ENCODE measurements at places on chromosomes 3 and 15. TPM values are rescaled to one million over a fixed set of nuclear protein-coding genes. Genes with fewer than 3 reads are reported as not detected.

DNA sequence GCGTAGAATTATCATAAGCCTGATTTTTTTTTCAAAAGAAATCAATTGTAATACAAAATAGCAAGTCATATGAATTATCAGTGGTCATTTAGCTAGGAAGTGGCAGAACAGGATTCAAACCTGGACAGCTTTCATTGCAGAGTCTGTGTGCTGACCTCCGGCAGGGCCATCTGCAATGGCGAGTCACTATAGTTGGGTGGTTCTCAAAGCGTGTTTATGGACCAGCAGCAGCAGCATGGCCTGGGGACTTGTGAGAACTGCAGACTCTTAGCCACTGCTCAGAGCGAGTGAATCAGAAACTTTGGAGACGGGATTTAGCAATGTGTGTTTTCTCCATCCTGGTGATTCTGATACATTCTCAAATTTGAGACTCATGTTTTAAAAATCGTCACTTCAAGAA lies 202.3 kb upstream of the SUCLG2 start:
- no peak for DNase-seq

- no peak for DNase-seq
These were observed 3.8 kb upstream of the BRPF1 start for GRCh38 chr3:9727743-9728142.

- no peak for DNase-seq
These were observed 16.4 kb upstream of the SLC35G2 start for GRCh38 chr3:136802481-136802996.

TM6SF1 gene
- 38.0 TPM for total RNA-seq

- DNase-seq, result no peak
These were observed 97.6 kb upstream of the PSMD6 start for GRCh38 chr3:64120876-64121275.

CACNA2D2 gene
- total RNA-seq, result 0.10 TPM

GRCh38 chr3:78873641-78874040 lies 894.2 kb downstream of the ROBO1 start:
- DNase-seq, result no peak

GRCh38 chr15:63514531-63514943 lies 10.1 kb downstream of the USP3 start:
- DNase-seq, result no peak

DNA sequence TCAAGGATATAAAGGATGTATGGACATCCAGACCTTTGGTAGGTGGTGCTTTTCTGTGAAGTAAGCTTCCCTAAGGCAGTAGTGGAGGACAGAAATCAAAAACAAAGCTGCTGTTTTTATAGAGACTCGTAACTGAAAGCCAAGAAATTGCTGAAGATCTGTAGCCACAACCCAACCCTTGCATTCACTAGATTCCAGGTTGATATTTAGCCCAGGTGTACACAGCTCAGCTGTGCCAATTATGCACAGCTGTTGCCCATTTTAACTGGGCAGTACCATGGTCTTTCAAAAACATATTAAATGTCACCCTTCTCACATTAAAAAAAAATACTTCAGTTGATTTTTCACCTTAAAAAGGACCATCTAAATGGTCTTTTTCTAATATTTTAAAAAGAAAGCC lies 75.8 kb downstream of the CNTN3 start:
- no peak for DNase-seq

GRCh38 chr3:197363553-197364409 lies 65.4 kb upstream of the DLG1 start:
- DNase-seq, result peak; percentile 31

DNA sequence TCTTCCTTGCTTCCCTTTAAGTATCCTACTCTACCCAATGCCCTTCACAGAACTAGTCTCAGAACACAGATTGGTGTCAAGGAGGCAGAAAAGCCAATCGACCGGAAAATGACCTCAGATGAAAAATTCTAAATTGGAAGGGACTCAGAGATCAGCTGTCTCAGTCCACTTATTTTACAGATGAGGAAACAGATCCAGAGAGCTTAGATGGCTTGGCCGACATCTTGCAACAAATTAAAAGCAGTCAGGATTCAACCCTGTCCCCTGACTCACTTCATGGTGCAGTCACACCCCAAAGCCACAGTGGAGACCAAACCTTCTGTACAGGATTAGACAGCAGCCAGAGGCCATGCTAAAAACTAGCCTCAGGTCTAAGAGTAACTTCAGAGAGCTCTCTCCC lies 169.3 kb upstream of the BHLHE40 start:
- no peak for DNase-seq

DNA sequence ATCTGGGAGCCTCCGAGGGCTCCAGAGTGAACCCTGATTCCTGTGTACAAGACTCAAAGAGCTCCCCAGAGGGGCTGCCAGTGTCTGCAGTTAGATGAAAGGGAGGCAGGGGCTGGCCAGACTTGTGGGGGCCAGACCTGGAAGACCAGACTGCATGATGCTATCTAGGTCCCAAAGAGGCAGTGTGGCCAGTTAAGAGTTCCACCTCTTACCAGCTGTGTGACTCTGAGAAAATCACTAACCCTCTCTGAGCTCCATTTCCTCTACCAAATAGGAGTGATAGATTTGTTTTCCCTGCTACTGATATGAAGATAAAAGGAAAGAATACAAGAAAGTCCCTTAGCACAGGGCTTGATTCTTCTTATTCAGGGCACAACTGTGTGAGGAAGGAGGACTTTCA lies 29.0 kb downstream of the ACSBG1 start:
- no peak for DNase-seq

DNA sequence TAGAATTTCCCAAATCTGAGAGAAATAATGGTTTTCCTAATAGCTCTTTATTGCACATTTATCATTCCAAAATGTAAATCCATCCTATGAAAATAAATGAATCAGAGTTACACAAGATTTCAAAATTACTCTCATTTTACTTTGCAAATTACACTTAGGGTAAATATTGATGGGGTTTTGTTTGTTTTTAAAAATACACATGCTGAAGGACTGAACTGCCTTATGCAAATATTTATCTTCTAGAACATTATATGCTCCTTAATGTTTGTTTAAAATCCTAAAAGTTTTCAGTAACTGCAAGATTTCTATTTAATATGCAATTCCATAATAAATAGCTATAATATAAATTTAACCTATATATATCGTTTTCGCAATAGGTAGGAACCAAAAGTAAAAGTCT lies 38.2 kb downstream of the FOXP1 start:
- no peak for DNase-seq

GRCh38 chr3:114331007-114331406 lies 37.2 kb downstream of the TIGIT start:
- DNase-seq, result no peak

GRCh38 chr3:5332270-5332956 lies 144.9 kb downstream of the EDEM1 start:
- DNase-seq, result no peak

GRCh38 chr3:13189639-13190377 lies 116.6 kb upstream of the IQSEC1 start:
- DNase-seq, result peak; percentile 2

ATP2B2 gene
- not detected for total RNA-seq

- no peak for DNase-seq
These were observed 223.2 kb upstream of the THBS1 start for GRCh38 chr15:39357480-39358268.

- no peak for DNase-seq
These were observed 16.0 kb downstream of the H1-8 start for GRCh38 chr3:129558772-129559564.

- DNase-seq, result no peak
These were observed 23.3 kb upstream of the NFKBIZ start for GRCh38 chr3:101825904-101826445.

DNA sequence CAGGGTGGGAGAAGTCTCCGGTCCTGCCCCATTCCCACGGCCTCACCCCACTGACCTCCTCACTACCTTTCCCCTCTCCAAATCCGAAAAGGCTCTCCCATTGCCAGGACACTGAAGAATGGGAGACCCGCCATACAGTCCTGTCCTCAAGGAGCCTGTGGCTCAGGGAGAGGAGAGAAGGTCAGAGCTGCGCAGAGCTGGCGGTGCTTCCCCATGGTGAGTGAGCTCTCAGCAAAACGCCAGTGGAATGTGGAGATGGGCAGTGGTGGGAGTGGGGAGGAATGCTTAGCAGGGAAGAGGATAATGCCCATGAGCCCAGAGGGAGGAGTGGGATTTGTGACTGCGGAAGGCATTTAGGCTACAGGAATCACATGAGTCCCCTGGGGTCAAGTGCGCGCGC lies 20.1 kb downstream of the FAM43A start:
- DNase-seq, result no peak

DNA sequence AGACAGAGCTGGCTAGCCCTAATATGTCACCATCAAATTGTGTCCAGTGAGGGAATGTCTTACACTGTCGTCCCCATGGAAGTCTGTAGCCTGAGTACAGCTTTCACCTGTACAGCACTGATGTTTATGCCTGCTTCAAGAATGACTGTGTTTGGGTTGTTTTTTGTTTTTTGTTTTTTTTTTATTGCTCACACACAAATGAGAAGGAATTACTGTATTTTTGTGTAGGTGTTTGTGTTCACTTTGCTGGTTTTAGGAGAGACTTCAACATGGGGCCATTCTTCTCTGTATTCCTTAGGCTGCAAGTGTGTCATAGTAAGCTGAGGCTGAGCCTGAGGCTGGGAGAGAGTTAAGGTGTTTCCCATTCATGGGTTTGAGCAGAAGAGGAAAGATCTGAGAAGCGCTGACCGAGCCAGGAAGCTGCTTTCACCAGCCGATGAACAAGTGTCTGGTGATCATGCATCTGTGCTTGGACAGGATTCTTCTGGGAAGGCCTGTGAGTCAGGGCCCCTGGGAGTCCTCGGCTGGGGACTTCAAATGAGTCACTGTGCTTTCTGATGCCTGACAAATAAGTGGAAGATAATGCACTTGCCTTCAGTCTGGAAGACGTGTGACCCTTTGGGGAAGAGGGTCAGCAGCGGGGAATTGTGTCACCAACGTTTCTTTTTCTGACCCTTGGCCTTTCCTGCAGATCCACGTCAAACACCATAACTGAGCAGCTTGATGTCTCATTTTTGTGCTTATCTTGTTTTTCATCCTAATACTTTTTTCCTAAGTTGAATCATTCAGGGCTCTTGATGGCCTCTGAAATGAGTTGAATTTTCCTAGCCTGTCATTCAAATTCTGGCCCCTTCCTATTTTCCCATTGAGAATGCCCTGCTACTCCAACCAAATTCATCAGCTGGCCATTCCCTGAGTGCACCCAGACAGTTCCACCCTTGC lies 36.7 kb upstream of the ZBTB38 start:
- peak; percentile 57 for DNase-seq

GRCh38 chr3:57942872-57943283 lies 65.3 kb upstream of the FLNB start:
- no peak for DNase-seq

DNA sequence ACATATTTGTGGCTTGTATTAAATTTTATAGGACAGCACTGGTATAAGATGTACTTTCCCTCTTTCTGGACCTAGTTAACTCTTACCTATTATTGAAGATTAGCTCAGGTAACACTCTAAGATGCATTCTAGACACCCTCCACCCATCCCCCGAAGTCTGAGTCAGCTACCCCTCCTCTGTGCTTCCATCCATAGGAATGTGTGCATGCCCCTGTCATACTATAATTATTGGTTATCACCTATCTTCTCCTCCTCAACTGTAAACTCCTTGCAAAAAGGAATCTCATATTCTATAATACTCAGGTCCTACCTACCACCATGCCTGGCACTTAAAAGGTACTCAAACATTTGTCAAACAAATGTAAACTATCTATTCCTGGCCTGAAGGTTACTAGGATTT lies 3.0 kb downstream of the PEAK1 start:
- DNase-seq, result no peak

DNA sequence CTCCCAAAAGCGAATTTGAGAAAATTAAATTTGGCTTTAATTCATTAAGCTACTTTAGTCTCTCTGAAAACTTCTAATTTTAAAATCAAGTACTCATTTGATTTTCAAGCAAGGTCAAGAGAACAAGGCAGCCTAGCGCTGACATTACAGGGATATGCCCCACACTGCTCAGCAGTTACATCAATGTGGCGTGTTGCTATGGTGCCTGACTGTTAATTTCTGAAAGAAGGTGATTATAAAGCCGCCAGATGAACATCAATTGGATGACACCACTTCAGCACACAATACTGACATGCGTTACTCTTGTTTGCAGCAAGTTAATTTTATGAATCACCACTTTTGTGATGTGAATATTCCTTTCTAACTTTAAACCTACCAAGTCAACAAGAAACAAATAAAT lies 284.4 kb downstream of the FOXP1 start:
- DNase-seq, result no peak

- DNase-seq, result no peak
These were observed 49.7 kb upstream of the ACP3 start for GRCh38 chr3:132267391-132267993.

GRCh38 chr15:90553248-90553745 lies 23.6 kb downstream of the CRTC3 start:
- DNase-seq, result no peak

- no peak for DNase-seq
These were observed 62.0 kb downstream of the SFMBT1 start for GRCh38 chr3:52983828-52984227.

- DNase-seq, result no peak
These were observed 280.7 kb downstream of the MFSD1 start for GRCh38 chr3:159082519-159082918.

ROBO1 gene
- total RNA-seq, result 35.2 TPM

CHCHD6 gene
- total RNA-seq, result 17.6 TPM

ELL3 gene
- total RNA-seq, result 2.1 TPM

NANOGP8 gene
- total RNA-seq, result not detected

CELSR3 gene
- total RNA-seq, result 2.2 TPM

ISY1 gene
- total RNA-seq, result 21.6 TPM

ZNF80 gene
- total RNA-seq, result not detected

PRSS50 gene
- total RNA-seq, result not detected

- DNase-seq, result no peak
These were observed 7.2 kb downstream of the GXYLT2 start for GRCh38 chr3:72894976-72895552.

DNA sequence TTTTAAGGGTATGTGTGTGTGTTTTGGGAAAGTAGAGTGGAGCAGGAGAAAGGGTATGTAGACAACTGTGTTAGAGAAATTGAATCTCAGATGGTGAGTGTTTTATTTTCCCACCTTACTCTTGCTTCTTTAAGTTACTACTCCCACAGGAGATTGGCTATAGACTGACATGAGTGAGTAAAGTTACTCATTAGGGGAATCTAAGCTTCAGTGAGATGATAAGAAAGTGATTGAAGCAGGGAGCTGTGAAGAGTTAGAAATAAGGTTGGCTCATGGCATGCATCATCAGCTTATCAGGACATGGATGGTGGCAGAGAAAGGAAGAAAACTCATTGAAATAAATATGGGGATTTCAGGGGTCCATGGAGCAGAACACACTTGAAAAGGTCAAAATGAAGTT lies 88.9 kb downstream of the MBNL1 start:
- DNase-seq, result no peak

DNA sequence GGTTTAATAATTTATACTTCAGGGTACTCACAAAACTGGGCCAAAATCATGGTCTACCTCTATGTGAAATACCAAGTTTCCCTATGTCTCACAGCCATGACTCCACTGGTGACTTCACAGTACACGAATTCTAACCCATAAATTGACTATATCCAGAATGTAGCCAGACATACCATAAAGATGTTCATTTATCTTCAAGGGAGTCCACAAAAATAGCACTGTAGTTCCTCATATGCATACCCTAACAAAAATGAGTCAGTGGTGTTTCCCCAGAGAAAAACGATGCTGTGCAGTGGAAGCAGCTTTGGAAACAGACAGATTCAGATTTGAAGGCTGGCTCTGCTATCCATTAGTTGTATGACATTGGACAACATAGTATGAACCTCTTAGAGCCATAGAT lies 438.8 kb downstream of the FHIT start:
- DNase-seq, result no peak

- DNase-seq, result no peak
These were observed 13.5 kb downstream of the CDCP1 start for GRCh38 chr3:45132568-45133211.

FAM162A gene
- 13.7 TPM for total RNA-seq

FILIP1L gene
- total RNA-seq, result 70.8 TPM

Data from glomerular endothelial cell (primary cell).